Peyer's patch (tissue), 4 donors: ENCODE measurements at places on chromosomes 7 and 10.

DNA sequence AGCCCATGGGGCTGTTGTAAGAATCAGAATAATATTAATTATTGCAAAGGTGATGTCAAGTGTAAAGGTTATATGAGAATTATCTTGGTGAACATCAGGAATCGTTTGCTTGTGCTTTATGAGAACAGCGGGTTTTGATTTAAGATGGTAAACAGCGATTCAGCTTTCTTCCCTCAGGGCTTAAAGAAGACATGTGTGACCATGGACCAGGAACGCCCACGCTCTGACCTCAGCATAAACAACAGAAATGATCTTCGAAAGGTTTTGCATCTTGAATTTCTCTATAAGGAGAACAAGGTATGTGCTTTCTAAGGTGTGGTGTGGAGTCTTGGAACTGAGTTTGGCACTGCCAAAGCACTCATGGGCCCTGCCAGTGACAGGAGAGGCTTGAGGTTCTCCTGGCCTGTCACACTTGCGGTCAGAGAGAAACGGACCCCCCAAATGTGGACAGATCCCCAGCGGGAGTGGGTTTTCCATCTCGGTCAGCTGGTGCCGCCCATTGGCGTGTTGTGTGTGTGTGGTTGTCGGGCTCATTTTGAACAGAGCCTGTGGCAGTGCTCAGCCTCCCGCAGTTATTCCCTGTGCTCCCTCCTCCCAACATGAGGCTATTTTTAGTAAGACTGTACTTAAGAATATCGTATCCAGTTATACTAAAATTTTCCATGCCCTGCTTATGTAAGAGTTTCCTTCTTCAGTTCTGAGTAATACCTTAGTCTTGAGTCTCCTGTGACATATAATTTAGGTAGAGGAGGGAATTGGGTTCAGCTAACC lies 7.2 kb downstream of the MINDY4 start:
- no peak for DNase-seq

GRCh38 chr10:49010295-49010694 lies 70.7 kb upstream of the LRRC18 start:
- DNase-seq: no peak

DNA sequence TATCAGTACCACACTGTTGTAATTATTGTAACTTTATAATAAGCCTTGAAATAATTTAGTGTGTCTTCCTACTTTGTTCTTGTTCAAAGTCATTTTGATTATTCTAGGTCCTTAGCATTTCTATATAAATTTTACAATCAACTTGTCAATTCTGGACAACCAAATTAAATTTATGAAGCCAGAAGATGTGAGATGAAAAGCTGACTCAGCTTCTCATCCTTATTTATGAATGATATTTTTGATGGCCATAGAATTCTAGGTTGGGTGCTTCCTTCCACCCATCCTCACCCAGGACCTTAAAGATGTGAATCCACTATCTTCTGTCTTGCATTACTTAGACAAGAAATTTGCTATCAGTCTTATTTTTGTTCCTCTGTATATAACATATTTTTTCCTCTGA lies 261.1 kb downstream of the GFRA1 start:
- no peak for DNase-seq

GRCh38 chr10:67815571-67816059 lies 22.4 kb downstream of the DNAJC12 start:
- no peak for DNase-seq

- no peak for DNase-seq
Observed at GRCh38 chr10:75246506-75246905, 10.7 kb upstream of the COMTD1 start.

DNA sequence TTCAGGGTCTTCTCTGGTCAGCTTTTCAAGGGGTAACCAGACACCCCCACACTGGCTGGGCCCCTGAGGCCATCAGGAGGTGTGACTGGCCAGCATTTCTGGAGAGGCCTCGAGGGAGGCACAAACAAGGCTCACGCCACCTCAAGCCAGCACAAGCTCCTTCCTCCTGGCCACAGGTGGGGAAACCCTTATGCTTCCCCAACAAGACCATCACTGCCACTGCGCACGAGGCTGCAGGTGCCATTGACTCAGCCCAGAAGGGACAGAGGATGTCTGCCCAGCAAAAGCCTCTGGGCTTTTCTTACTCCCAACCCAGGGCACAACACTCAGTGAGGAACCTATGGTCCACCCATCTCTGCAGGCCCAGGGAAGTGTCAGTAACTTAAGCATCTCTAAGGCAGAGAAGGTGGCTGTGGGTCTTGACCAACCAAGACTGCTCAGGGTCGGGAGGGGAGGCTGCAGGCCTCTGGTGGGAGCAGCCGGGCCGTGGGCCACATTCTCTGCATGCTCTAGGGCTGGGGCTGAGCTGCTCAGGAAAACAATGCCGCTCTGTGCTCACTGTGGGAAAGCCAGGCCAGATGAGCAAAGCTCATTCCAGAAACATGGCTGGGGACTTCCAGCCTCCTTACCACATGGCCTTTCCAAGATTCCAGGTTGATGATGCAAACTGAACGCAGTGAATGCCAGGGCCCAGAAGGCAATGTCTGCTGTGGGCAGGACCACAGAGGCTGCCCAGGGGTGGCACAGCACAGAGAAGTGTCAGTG lies 24.2 kb upstream of the RASSF4 start:
- no peak for DNase-seq

DNA sequence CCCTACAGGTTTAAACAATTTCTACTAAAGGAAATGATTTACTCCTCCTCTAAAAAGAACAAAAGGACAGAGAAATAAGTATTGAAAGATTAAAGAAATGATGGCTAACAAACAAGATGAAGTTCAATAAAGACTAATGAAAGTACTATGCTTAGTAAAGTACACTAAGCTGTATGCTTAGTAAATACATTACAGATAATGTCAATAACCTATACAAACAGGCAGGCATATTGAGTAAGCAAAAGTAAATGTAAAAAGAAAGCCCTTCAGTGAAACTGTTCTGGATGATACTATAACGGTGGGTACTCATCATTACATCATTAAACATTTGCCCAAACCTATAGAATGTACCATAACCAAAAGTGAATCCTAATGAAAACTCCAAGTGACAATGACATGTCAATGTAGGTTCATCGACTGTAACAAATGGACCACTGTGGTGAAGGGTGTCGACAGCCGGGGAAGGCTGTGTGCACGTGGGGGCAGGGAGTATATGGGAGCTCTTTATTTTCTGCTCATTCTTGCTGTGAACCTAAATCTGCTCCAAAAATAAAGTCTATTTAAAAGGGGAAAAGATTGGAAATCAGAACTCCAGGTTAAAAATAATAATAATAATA lies 34.0 kb downstream of the CYTH3 start:
- no peak for DNase-seq

DNA sequence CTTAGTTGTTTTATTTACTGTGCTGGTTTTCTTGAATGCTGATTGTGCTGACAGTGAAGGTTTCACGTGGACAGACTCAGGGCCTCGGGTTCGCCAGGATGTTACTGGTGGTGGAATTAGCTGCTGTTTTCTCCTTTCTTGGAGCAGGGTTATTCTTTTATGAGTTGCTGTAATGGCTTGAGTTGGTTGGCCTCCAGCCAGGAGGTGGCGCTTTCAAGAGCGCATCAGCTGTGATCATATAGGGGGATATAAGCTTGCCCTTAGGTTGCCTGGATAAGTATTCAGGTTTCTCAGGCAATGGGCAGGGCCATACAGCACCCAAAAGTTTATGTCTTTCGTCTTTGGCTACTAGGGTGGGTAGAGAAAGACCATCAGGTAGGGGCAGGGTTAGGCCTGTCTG lies 741.3 kb downstream of the PHTF2 start:
- no peak for DNase-seq

DNA sequence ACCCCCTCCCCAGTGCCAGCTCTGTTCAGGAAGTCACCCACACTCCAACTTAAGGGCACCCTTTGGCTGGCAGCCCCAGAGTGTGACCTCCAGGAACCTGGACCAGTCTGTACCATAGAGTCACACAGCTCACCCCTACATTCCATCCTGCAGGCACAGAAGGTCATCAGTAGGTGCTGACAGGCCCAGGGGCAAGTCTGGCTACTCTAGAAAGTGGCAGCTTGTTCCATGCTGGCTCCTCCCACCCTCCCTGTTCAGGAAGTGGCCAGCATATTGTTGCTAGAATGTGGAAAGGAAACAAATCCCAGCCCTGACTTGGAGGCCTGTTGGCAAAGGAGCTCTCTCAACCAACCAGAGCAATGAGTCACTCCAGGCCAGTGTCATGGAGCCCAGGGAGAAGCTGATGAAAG lies 3.2 kb upstream of the NCOA4 start:
- DNase-seq: no peak

DNA sequence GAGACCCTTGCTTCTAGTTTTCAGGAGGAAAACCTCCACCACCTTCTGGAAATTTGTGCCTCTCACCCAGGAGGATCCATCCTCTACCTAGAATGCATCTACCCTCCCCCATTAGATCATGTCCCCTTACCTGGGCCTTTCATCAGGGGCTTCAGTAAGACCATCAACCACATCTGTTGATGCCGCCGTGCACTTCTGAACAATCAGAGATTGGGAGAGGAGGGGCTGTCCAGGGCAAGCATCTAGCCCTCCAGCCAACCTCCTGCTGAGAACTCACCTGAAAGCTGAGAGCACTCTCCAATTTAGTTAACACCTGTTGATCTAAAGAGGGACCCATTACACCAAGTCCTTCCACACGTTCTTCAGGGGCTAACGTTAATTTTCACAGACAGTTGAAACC lies 57.6 kb upstream of the PIK3CG start:
- DNase-seq: no peak

GRCh38 chr7:43618073-43618472 lies 35.2 kb downstream of the STK17A start:
- no peak for DNase-seq

GRCh38 chr7:2154121-2154520 lies 78.6 kb downstream of the MAD1L1 start:
- no peak for DNase-seq

DNA sequence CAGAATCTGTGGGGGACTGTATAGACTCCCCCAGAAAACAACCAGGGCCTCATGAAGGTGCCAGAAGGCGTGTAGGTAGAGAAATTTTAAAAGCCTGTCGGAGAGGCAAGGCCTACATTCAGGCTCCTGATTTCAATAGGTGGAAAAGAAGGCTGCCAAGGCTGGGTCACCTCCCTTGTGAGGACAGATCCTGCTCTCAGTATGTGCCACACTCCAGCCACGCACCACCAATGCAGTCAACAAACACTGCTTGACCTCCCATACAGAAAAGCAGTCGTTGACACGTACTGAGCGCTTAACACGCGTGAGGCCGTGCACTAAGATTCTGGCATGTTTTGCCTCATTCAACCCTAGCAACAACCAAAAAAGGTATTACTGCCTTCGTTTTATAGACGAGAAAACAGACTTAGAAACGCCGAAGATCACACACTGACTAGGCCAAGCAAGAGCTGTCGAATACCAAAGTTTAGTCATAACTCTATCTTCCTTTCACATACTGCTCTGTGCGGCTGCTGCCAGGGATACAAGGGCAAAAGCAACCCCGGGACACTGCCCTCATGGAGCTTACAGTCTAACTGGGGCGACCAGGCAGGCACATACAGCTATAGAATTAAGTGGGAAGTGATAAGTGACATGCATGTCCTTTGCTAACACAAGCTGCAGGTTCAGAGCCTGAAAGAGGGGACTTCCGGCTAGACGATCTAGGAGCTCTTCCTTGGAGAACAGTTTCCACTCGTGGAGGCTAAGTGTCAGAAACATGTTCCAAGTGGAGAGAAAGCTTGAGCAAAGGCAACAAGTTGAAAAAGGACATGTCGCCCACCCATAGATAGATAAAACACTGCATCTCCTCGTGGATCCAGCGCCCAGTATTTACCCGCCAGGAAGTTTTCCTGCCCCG lies 797 bp upstream of the NKX2-3 start:
- DNase-seq: no peak
